ENCODE measurements at places on chromosomes 1 and 21.

- DNase-seq, result no peak
These were observed 106.3 kb upstream of the GUCA2B start for GRCh38 chr1:42046761-42047507.

DNA sequence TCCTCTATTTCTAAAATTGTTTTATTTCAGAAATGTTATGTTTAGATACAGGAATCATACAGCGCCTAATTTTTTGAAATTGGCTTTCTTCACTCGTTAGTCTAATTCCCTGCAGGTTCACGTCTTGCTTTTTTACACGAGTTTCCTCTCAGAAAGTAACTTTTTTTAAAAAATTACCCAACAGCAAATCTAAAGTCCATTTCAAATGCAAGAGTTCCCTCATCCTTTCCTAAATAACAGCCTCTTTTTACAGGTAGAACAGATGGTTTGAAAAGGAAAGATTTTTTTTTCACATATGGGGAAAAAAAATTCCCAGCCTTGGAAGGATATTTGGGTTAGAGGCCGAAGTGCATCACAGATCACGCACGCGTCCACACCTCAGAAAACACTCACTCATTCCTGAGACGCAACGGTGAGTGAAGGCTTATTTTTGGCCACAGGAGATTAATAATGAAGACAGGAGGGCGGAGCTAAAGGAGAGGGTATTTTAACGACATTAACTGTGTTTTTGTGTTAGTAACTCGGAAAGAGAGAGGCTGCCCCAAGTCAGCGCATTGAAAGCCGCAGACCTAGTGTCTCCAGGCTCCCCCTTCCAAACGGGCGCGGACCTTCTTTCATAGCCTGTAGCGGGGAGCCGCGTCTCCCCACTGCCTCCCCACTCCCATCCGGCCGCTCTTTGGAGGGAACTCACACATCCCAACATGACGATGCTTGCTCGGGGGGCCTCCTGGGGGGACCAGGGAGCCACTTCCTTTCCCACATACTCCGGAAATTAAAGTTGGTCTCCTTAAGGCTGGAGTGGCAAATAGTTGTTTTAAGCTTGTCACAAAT is 969 bp upstream of the RIPK4 start:
- DNase-seq, result no peak

- no peak for DNase-seq
These were observed 53.4 kb downstream of the UBR4 start for GRCh38 chr1:19156676-19157075.

DNA sequence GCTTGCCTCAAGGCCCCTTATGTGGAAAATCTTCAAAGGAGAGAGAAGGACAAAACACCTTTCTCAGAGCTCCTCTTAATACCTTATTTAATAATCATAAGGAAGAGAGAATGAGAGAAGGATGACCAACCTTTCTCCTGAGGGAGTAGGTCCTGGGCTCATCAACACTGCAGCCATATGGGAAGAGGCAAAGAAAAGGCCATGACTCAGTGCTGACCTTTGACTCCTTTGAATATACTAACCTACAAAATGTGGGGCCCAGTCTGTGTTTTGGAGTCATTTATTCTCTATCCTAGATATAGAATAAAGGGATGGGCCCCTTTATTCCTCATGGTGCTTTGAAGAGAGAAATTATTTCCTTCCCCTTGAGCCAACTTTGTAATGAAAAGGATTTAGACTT is 38.3 kb downstream of the CAMSAP2 start:
- DNase-seq, result no peak

GRCh38 chr21:23986987-23987386 is 1620.3 kb downstream of the MRPL39 start:
- no peak for DNase-seq

DNA sequence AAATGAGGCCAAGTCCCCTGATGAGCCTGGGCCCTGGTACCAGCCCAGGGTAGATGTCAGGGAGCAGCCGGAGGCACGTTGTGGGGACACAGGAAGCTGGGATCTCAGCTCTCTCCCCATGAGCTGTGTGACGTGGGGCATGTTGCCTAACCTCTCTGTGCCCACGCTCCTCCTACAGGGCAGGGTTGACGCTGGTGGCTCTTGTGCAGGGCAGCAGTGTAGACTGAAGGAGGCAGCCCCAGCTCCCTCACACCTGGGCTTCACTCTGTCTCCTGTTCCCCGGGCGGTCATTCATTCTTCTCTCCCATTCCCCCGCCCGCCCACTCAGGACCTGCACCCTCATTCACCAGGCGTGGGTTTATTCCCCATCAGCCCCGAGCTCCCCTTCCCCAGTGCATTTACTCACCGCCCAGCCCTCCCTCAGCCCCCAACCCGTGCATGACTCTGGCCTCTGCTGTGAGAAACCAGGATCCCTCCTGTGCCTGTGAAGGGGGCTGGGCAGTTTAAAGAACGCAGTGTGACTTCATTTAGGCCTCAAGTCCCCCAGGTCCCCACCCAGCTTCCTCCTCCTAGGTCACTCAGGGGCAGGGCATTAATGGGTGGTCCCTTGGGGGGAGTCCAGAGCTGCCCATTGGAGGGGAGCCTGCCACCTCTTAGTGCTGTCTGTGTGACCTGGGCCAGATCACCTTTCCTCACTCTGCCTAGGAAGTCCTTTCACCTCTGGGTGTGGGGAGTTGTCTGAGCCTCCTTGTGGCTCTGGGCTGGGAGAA is 285.7 kb downstream of the PTPRU start:
- no peak for DNase-seq

DNA sequence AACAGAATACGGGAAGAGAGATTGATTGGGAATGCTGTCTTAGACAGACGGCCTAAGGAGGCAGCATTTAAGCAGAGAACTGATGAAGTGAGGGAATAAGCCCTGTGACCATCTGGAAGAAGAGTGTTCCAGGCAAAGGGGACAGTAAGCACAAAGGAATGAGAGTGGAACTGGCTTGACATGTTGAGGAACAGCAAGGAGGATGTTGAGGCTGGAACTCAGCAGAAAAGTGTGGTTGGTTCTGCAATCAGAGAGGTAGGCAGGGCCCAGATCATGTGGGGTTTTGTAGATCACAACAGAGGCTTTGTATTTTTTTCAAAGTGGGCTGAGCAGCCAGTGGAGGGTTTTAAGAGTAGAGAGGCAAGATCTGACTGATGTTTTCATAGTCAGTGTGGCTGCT is 157.4 kb downstream of the DNM3 start:
- no peak for DNase-seq

GRCh38 chr1:195979646-195980045 is 628.6 kb downstream of the KCNT2 start:
- no peak for DNase-seq

DNA sequence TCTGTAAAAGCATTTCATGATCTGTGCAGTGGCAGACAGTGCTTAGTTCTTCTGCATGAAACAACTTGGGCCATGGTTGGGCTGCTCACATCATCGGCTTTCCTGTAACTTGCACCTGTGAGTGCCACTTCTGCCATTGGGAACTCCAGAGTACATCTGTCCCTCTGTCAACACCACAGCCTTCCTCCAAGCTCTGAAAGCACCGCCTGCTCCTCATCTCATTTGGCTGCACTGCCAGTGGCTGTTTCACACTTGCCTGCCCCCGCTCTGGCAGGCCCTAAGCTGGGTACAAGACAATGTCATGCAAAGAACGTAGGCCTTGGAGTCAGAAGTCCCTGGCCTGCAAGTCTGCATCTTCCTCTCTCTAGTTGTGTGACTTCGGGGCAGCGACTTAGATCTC is 46.4 kb downstream of the DDX20 start:
- DNase-seq, result no peak

DNA sequence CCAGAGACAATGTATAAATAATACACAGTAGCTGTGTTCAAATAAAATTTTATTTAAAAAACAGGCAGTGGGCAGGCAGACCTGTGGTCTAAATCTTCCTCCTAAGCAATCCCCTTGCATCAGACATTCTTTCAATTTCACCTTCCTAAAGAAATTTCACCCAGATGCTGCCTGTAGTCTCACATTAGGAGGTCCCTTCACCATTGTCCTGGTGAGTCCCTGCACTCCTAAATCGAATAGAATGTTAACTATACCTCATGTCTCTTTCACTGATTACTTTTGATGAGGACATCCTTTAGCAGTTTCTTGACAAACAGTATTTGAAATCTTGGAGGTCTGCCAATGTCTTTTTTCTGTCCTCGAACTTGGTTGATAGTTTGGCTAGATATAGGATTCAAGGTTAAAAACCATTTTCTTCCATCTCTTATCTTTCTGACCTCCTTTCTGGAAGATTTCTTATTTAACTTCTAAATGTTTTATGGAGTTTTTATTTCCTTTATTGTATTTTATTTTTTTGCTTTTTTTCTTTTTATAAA is 77.5 kb downstream of the LPGAT1 start:
- no peak for DNase-seq
